NCI-H524 (cell line): ENCODE measurements at places on chromosomes 2 and 18.

DNA sequence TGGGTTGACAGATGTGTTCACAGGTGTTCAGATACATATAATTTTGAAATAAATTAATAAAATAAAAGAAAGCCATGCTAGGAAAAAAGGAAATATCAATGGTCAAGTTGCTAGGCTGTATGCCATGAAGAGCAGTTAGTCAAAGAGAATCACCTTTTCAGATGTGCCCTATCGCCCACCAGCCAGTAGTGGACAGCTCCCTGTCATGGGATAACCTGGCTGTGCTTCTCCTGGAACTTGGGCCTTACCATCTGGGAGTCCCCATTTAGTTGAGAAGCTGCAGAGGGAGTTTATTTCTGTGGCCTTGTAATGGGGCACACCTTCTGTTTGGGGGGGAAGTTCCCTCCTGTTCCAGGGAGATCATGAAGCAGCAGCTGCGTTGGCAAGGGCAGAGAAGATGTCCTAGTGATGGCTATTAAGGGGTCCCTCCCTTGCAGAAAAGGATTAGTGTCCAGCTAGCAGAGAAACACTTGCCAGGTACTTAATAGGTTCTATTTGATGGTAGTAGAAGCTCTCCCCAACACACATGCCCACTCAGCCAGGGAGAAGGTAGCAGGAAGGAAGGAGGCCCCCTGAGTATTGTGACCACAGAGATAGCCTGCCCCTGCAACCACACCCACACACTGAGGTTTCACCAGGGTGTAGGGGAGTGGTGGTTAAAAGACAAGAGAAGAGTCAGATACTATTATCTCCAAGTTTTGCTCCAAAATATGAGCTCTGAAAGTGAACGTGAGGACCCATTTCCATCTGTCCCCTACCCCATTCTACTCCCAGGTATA lies 117.7 kb downstream of the B3GNT2 start:
- no peak for DNase-seq

DNA sequence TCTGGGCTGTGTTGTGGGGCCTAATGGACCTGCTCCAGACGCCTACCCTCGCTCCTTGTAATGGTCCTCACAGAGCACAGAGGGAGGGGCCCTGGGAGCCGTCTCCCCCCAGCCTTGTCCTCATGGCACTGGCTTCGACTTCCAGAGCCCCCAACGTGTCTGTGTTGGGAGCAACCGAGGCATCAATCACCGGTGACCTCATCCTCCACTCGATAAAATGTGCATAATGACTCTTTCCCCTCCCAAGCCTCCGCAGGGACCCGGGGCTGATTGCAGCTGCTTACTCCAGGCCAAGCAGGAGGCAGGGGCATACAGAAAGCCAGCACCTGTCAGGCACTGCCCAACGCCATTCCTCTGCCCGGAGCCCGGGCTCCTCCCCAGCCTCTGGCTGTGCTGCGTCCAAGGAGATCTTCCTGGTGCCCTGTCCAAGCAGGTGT lies 271.7 kb downstream of the NDUFA10 start:
- DNase-seq: no peak

DNA sequence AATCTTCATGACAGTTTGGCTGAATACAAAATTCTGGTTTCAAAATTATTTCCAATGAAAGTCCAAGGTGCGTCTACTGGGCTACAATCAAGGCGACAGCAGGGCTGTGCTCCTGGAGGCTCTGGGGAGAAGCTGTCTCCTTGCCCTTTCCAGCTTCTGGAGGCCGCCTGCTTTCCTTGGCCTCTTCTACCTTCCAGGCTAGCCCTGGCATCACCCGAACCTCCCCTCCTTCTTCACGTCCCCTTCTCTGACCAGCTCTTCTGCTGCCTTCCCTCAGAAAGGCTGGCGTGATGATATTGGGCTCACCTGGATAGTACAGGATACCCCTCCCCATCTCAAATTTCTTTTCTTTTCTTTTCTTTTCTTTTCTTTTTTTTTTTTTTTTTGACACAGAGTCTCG lies 115.5 kb downstream of the KCNF1 start:
- no peak for DNase-seq

DNA sequence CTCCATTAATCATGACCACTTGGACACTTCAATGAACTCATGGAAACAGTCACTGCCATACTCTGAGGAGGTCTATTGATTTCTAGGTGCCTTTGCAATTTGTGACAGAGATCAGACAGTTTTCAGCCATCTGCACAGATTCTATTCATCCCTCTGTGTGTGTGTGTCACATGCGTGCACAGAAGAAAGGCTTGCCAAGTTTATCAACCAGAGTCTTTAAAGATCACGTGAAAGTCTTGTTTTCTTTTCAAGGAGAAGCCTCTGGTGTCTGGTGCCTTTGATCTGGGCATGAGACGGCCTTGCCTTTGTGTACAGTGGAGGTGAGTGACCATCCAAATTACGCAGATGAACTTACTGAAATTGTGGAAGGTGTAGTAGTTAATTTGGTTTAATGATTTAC lies 164.2 kb downstream of the VAPA start:
- DNase-seq: no peak

DNA sequence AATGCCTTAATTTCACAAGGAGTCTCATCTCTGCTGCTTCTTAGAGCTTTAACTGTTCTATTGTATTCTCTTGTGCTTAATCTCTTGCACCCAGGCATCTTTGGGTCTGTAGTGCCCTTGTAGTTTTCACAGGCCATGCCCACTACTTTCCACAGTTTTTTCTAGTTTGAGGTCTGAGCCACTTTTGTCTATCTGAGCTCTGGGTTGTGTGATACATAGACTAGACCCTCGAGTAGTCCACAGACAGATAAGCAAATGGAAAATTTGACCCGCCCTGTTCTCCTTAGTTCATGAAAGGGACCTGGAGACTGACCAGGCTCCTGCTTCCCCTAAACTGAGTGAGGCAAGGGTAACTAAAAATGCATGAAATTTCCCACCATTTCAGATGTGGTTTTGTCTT lies 466.8 kb upstream of the ZEB2 start:
- no peak for DNase-seq
